ENCODE measurements at places on chromosomes 7 and 10. TPM values are rescaled to one million over a fixed set of nuclear protein-coding genes. Genes with fewer than 3 reads are reported as not detected.

GRCh38 chr7:75866489-75867389, 12.1 kb upstream of the RHBDD2 start:
- DNase-seq = peak; percentile 66

DNA sequence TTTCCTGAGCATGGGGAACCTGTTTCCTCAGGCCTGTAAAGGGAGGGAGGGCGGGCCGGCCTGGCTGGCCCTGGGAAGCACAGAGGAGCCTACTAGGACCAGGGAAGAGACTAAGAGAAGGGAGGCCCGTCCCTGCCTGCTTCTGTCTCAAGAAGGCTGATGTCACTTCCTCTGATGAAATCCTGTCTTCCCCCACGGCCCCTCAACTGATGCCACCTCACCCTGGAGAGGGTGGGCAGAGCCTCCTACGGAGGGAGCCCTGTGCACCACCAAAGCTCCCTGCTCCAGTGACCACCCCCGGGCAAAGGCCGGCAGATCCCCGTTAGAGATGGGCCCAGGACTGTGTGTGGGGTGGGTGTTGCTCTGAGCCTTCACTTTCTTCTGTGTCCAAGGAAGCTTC, 1.0 kb upstream of the PILRA start:
- no peak for DNase-seq

GRCh38 chr10:24147321-24147720, 61.6 kb upstream of the KIAA1217 start:
- DNase-seq = no peak

DNA sequence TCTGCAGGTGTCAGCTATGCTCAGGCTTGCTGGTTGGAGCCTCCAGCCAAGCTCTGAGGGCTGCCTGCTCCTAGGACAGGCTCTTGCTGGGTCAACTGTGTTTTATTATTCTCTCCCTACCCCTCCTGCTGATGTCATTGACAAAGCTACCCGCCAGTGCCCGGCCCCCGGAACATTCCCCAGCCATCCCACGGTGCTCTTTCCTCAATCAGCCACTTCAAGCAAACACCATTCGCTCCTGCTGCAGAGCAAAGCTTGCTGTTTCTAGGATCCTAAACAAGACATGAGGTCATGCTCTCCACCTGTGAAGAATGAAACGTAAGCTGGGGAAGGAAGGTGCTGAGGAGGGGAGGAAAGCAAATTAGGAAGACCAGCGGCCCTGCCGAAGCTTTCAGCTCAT, 2.1 kb upstream of the C10orf71 start:
- DNase-seq = no peak

DNA sequence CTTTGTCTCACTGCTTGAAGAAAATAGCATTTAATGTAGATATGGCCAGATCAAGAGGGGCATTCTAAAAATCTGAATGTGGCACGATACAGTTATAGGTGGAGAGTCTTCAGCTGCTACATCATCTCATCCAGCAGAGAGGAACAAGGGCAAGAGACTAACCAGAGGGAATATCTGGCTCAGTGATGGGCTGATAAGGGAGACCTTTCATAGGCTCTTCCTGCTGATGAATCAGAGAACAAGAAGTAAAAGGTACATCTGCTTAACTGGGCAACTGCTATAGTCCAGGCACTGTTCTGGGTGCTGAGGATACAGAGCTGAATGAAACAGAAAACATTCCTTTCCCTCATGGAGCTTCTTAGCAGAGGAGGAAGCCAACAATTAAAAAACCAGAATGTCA, 37.9 kb downstream of the PIP4K2A start:
- no peak for DNase-seq

DNA sequence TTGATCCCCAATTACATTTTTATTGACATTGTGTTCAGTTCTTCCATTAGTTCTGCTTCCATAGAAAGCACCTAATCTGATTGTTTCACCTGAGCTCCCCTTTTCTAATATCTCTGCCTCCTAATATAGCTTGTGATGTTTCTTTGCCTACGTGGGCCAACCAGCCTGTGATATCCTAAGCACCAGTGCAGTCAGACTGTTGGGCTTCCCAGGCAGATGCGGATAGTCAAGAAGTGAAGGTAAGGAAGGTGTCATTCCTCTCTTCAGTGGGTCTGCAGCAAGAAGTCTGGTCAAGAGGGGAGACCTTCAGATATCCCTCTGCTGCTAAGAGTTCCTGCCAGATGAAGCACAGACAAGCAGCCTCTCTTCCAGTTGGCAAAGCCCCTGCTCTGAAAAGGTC, 16.2 kb upstream of the DGKI start:
- no peak for DNase-seq

- no peak for DNase-seq
Observed at GRCh38 chr7:151082141-151083070, 887 bp downstream of the TMUB1 start.

- no peak for DNase-seq
Observed at GRCh38 chr10:76436401-76436811, 1005.0 kb downstream of the LRMDA start.

DNA sequence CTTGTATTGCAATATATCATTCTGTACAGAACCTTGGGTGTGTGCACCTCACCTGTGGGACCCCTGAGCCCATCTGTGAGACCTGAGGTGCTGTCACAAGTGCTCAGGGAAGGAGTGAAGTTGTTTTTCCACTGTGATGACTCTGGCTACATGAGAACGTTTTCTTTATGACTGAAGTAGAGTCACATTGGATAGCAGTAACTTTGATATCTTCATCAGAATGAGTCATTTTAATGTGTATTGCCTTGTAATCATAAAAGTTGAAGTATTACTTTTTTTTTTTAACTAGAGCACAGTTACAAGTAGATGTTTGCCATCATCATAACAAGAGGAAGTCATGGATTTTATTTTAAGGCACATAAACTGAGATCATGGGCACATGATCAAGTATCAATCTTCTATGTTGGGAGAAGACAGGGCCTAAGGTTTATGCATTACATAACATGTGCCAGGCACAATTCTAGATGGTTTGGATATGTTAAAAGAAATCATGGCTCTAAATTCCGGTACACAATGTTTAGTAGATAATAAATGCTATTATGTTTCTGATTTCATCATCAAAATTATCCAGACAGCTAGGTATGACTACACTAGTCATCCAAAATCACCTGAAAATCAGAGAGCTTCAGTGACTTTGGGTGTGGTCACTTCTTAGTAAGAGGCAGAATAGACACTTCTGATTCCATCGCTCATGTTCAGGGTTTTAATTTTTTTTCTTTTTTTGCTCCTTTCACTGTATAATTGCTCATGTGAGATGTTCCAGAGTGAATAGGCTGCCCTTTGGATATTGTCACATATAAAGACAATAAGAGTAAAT, 82.7 kb upstream of the KLF6 start:
- peak; percentile 34 for DNase-seq

GRCh38 chr10:34351161-34351560, 463.9 kb downstream of the PARD3 start:
- DNase-seq = no peak

DNA sequence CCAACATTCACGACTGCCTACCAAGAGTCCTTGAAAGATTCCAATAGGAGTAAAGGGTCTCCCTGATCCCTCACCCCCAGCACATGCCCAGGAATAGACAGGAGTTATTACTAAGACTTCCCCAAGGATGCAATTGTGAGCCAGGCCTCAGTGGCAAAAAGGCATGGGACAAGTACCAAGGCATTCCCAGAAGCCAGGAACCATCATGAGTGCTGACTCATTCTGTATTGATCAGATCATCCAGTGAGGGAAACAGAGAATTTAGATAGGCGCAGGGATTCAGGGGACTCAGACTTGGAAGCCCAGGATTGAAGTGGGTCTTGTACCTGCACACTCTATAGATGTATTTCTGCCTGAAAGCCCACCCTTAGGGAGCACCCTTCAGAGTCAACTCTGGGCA, 21.2 kb downstream of the MBL2 start:
- no peak for DNase-seq

GRCh38 chr7:2622869-2623697, 8.7 kb upstream of the TTYH3 start:
- no peak for DNase-seq

GRCh38 chr10:58064714-58065528, 202.8 kb downstream of the IPMK start:
- DNase-seq = peak; percentile 92

GRCh38 chr10:32922170-32922569, 35.9 kb downstream of the ITGB1 start:
- no peak for DNase-seq

GRCh38 chr7:51066405-51066882, 250.2 kb downstream of the COBL start:
- DNase-seq = no peak

The WNT8B gene
- total RNA-seq = 0.29 TPM

The ZNF783 gene
- total RNA-seq = 6.9 TPM

The C10orf67 gene
- 0.15 TPM for total RNA-seq

The PTPN20 gene
- 3.9 TPM for total RNA-seq

The UPK3B gene
- total RNA-seq = 3.0 TPM

The TAC1 gene
- total RNA-seq = not detected

Data from PC-3 (cell line).